ENCODE measurements at places on chromosomes 4 and X.
A peak's percentile ranks its signal among the peaks of the same experiment; 100 is the strongest.

DNA sequence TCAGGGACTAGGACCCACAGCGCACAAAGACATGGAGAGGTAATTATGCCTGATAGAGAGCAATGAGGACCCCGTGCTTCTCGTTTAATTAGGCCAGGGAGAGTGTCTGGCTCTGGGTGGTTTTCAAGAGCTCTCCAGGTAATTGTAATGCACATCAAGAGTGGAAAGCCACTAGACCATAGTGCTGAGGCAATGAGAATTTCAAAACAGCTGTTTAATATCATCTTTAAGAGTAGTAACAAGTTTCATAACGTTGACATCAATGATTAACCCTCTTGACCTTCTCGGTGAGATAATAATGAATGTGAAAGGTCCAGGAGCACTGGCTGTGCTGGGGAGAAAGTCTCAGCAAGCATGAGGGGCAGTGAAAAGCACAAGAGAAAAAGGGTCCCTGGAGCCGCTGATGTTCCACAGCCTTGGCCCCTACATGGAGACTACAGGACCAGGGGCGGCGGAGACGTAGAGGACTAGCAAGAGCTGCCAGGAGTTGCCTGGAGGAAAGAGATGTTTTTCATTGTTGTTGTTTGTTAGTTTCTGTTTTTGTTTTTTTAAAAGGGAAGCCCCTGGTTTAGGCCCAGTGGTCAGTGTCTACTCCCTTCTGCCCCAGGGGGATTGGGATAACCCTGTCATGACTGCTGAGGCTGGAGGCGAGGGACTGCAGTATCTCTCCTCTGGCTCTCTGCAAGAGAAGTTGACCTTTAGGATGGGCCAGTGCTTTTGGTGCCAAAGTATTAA is 14.8 kb upstream of the CXCR3 start:
- DNase-seq: no peak

GRCh38 chr4:5773271-5773555 is 62.2 kb downstream of the EVC start:
- no peak for DNase-seq

GRCh38 chr4:145565328-145565727 is 53.9 kb upstream of the MMAA start:
- DNase-seq: no peak

DNA sequence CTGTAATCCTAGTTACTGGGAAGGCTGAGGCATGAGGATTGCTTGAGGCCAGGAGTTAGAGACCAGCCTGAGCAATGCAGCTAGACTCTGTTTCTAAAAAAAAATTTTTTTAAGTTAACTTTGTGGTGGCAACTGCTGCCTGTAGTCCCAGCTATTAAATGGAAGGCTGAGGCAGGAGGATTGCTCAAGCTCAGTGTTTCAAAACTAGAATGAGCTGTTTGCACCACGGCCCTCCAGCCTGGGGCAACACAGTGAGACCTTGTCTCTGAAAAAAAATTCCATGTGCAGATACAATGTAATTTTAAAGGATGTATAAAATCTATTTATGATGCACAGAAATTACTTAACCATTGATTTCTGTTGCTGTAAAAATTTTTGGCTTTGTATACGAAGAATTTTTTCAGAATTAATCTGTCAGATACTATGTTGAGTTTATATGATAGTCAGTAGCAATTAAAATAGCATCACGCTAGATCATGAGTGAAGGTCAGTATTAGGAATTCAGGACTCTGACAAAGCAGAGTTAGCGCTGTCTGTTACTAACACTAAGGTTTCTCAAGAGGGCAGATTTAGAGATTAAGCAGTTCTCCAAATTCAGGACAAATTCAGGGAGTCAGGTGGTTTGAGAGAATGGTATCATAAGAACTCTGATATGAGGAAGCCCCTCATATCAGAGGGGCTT is 8.3 kb upstream of the AGA start:
- no peak for DNase-seq

- no peak for DNase-seq
Measured at GRCh38 chrX:63764946-63765345, 20.1 kb downstream of the ARHGEF9 start.

DNA sequence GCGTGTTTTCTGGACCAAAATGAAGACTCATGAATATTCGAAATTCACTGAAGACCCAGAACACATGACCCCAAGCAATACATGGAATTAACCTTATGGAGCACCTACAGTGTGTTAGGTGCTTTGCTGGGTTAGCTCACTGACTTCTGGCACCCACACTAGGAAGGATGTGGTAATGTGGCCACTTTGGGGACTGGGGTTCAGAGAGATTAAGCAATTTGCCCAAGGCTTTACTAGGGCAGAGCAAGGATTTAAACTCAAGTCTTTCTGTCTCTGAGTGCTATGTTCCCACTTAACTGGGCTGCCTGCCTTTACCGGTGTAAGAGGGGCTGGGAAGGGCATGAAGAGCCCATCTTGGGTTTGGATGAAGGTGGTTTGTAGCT is 162.0 kb upstream of the ATP6AP2 start:
- no peak for DNase-seq

DNA sequence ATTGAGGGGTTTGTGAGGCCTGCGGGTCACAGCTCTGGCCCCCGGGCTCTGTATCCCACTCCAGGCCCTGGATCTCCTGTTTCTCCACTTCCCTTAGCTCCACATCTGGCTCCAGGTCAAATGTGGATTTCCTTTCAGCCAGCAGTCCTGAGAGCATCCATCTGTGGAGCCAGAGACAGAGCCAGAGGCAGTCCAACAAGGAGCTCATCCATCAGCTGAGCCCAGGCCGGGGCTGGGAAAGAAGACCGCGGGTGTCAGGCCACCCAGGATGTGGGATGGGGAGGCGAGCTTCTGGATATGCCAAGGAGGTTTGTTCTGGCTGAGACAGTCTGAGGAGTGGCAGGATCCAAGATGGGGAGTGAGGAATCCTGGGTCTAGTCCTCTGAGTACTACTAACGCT is 91.7 kb downstream of the EFNB1 start:
- DNase-seq: no peak

DNA sequence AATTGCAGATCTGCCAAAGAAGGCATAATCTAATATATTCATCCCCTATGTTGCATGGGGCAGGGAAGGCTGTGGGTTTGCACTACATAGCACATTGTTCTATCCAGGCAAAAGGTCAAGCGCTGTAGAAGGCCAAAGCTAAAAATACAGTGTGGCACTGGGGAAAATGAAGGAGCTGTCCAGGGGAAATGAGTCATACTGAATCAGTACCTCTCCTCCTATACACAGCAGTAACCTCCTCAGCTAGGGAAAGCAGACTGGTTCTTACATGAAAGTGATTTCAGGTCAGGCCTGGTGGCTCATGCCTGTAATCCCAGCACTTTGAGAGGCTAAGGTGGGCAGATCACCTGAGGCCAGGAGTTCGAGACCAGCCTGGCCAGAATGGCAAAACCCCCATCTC is 31.0 kb upstream of the SLC25A4 start:
- DNase-seq: no peak

GRCh38 chrX:70032792-70033191 is 16.9 kb downstream of the AWAT2 start:
- DNase-seq: no peak

- DNase-seq: no peak
Measured at GRCh38 chr4:119733431-119733830, 104.8 kb upstream of the PDE5A start.

GRCh38 chrX:19121898-19122640 is at the start of gene ADGRG2:
TSS of gene ADGRG2 (minus strand) at chrX:19122468. CDS start at chrX:19068834, 53,634 bp downstream.
- DNase-seq: peak; percentile 10

- no peak for DNase-seq
Measured at GRCh38 chrX:117376460-117376859, 740.1 kb downstream of the KLHL13 start.

GRCh38 chrX:123464709-123465108 is 268.1 kb downstream of the THOC2 start:
- DNase-seq: no peak

- no peak for DNase-seq
Measured at GRCh38 chr4:7151668-7152227, 40.6 kb upstream of the SORCS2 start.

DNA sequence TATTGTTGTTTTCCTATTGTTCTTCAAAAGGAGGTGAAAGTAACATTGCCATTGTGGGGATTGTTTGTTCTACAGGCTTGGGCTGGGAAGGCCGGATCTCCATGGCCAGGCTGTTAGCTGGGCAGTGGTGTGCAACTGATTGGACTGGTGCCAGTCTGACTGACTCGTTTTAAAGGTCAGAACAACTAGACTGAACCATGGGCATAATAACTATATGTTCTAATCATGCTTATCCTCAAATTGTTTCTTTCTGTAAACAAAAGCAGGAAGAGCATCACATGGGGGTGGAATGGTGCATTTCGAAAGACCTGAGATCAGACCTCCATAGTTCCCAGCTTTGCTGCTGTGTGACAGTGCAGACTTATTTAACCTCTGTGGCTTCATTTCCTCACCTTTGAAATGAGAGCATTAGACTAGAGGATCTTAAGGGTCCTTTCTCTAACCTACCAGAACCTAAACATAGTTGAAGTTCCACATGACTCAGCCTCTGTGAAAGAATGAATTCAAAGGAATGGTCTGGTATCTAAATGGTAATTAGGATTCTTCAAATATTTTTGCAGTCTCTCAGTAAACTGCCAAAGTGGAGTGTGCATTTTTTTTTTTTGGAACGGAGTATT is 66.7 kb upstream of the PGRMC2 start:
- DNase-seq: no peak

GRCh38 chr4:106194801-106195200 is 121.2 kb downstream of the TBCK start:
- no peak for DNase-seq

- DNase-seq: no peak
Measured at GRCh38 chr4:176883681-176884418, 91.1 kb upstream of the VEGFC start.

DNA sequence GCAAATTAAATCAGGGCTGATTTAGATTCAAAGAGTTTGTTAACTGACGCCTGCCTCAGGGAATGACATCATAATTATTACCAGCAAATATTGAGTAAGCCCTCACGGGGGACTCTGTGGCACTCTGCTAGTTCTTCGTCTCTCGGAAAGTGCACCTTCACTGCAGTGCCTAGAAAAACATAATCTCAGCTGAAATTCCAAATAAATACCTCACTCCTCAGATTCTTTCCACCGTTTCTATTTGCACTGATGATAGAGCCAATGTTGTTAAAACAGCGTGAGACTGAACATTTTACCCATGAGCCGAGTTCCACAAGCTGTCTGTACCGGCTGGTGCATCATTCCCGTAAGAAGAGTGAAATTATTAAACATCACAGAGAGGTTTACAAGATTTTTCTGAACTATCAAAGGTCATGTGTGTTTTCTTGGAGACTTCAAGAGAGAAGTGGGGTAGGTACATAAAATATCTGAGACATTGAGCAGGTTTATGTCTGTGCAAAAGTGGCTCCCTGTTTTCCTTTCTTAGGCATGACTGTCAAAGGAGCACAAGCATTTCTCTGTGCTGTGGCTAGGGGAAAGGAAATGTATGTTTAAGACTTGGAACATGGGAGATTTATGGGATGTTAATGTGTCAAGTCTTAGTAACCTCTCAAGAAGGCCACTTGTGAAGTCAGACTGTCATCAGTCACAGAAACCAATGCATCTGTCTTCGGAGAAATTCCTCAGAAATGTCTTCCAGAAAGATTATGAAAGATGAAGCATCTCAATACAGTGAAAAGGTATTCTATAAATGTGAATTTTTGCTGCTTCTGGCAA is 119.6 kb downstream of the CBLL2 start:
- DNase-seq: no peak

DNA sequence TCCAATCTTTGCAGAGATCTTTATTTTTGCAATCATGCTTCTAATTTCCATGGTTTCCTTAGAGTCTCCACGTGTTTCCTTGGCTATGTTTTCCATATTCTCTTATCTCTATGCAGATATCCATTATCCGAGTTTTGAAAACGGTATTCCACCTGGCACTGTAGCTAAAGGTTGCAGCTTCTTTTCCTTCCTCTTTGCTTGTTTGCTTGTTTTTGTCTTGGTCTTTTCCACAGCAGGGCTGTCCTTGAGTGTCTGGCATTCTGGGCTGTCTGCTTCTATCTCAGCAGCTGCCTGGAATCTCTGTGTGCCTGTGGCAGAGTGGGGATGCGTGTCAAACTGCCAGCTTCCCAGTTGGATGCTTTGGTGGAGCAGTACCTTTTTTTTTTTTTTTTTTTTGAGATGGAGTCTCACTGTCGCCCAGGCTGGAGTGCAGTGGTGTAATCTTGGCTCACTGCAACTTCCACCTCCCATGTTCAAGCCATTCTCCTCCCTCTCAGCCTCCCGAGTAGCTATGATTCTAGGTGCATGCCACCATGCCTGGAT is 46.9 kb downstream of the WFS1 start:
- no peak for DNase-seq

GRCh38 chr4:59086410-59086809 is 1976.2 kb upstream of the IGFBP7 start:
- DNase-seq: no peak

GRCh38 chrX:68114573-68115129 is 318.6 kb downstream of the OPHN1 start:
- no peak for DNase-seq

- no peak for DNase-seq
Measured at GRCh38 chr4:111449657-111450056, 695.6 kb upstream of the FAM241A start.

- no peak for DNase-seq
Measured at GRCh38 chrX:23398570-23398969, 63.9 kb downstream of the PTCHD1 start.

- DNase-seq: no peak
Measured at GRCh38 chr4:77911091-77911490, 48.5 kb downstream of the MRPL1 start.

- DNase-seq: no peak
Measured at GRCh38 chrX:150478496-150479492, 89.6 kb upstream of the MTM1 start.

DNA sequence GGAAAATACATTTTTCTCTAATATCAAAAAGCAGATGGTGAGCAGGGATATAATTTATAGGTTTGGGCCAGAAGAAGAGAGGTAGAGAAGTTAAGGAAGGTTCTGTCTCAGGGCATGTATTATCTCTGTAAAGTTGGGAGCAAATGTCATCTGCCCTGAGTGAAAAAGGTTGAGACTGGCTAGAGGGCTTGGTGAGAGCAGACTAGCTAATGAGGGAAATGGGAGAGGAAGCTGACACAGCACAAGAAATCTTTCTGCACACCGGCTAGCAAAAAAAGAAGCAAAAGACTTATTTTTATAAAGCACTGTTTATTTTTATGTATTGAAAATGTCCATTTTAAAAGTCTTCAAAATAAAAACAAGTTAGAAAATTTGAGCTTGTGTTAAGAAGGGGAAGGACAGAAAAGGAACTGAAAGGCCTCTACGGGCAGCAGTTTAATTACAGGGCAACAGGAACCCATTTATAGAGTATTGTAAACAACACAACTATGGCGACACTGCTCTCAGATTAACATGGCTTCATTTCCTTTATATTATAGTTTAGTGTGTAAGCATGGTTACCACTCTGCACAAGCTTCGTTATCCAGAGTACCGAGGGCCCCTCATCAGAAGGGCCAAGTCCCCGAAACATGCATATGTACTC is 17.4 kb downstream of the CD40LG start:
- DNase-seq: no peak

DNA sequence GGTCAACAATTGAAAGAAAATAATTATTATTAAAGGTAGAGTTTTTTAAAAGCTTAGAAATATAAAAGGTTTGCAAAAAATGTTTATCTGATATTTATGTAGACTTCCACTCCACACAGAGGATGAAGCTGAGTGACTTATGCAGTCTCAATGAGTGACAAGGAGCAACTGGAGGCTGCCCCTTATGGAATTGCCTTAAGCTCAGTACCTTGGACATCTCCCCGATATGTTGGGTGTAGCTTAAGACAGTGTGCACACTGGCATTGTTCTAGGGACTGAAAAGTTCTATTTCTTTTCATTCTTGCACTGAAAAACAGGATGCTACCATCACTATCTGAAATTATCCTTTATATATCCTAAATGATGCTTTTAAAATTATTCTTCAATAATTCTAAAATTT is 292.1 kb downstream of the PRDM5 start:
- DNase-seq: no peak
